ENCODE measurements at places on chromosomes 13 and 19.
A peak's percentile ranks its signal among the peaks of the same experiment; 100 is the strongest.

DNA sequence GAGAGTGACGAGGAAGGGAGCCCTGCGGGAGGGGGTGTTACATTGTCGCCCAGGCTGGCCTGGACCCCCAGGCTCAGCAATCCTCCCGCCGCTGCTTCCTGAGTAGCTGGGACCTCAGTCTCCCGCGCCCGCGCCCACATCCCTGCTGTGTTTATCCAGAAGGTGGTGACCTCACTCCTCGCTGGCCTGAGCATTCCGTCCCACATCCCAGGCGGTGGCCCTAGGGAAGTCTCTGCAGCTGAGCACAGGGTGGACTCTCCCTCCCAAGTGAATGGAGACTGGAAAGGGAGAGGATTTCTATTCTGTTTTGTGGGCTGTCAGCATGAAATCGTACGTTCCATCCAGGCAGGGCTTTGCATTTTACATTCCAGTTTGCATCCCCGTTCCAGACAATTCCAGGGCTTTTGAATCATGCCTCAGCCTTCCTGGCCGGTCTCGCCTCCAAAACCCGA is 401 bp upstream of the ZNF765 start:
- no peak for DNase-seq

- no peak for DNase-seq
These were observed 27.8 kb downstream of the PIN1 start for GRCh38 chr19:9862938-9863337.

- DNase-seq, result no peak
These were observed 110.9 kb downstream of the KL start for GRCh38 chr13:33127009-33127551.

GRCh38 chr13:23433171-23434153 is at the start of gene SACS:
TSS of gene SACS (minus strand) at chr13:23433702. CDS start at chr13:23411239, 22,463 bp downstream.
- no peak for DNase-seq

DNA sequence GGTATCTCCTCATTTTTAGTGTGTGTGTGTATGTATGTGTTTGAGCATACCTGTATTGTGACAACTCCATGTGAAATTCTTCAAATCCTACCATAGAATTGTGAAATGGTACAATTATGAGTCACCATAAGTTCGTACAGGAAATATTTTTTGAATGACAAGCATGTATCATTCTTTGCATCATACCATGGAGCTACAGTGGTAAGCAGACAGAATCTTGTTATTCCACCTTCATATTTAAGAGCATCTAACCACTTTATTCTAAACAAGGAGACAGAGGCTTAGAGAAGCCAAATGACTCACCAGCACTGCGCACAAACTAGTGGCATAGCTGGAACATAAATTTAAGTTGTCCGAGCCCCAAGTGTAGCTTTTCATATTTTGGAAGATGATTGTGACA is 4.5 kb upstream of the EPSTI1 start:
- DNase-seq, result no peak

DNA sequence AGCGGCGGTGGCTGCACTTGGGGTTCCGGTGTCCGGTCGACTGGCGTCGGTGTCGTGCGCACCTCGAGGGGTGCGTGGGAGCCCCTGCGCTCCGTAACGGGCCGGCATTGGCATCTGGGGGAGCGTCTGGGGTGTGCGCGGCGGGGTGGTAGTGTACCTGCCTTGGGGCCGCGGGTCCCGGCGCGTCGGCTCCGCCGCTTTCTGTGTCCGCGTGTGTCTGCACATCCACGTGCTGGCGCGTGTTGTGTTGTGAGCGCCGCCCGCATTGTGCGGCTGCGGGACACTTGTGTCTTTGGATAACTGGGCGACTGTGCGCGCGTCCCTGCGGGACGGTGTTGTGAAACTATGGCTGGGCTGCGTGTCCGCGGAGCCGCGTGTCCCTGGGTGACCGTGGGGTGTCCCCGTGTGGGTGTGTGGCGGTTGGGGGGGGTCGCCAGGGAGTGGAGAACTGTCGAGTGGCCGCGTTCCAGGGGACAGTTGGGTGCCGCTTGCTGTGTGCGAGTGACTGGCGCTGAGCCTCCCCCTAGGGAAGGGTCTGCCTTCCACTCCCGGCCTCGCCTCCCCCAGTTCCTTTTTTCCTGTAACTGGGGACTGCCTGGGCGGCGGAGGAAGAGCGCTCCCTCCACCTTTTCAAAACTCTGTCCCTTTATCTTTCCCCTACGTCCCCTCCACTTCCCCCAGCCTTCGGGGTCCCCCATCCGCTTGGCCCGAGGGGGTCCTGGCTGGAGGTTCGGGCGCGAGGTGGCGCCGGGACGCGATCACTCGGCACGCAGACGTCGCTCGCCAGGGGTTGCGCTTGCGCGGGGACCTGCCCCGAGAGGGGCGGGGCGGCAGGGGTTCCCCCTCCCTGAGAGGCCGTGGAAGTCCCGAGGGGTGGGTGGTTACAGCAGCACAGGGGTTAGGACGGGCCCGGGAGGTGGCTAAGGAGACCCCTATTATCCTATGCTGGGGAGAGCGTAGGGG is 5.7 kb upstream of the NFIC start:
- peak; percentile 69 for DNase-seq

DNA sequence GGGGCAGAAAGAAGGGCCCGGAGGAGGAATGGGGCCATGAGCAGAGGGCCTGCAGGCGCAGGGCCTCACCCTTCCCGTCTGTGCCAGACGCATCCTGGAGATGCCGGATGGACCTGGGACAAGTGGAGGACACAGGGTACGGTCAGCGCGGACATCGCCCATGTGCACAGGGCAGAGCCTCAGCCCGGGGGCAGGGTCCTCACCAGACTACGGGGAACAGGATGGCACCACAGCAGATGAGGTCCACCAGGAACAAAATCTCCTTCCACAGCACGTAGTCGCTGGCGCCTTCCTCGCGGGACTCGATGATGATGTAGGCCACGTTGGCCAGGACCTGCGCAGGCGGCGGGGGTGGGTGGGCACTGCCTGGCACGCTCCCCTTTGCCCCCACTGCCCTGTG is 5.6 kb downstream of the GPR108 start:
- DNase-seq, result no peak

DNA sequence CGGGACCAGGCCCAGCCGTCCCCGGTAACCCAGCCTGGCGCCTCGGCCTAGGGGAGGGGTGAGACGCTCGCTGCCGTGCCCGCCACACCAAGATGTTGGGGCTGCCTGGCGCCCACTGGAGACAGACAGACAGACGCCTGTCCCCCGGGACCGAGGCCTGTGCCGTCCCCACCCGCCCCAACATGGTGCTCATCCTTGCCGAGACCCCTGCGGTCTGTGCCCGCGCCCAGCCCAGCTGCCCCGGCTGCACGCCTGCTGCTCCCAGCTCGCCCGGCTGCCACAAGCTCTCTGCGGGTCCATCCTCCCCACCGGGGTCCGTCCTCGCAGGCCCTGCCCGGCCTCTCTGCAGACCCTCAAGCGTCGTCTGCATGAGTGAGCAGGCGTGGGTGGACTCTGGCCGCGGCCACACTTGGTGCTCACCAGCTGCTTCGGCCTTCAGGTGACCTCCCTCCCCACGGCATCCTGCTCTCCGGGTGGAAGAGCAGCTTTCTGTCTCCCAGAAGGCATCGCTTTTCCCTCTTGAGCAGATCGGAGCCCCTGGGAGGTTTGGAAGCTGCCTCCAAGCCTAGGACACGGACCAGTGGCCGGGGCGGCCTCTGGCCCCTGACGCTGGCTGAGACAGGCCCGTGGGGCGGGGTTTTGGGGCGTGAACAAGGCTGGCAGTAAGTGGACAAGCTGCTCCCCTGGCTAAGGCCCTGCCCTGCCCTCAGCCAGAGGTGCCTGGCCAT is 6.7 kb upstream of the TMPRSS9 start:
- no peak for DNase-seq

DNA sequence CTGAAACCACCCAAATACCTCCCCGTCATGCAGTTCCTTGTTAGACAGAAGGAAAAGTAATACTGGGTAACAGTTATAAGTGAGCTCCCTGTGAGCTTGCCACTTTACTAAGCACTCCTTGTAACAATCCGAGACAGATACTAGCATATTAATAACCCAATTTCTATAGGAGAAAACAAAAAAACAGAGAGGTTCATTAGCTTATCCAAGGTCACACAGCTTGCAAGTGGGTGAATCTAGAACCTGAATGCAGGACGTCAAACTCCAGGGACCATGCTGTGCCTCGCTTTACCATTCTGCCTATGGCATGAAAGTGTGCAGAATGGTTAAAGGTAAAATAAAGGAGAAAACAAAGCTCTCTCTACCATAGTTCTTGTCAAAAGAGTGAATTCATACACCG is 15.4 kb downstream of the SIGLEC5 start:
- no peak for DNase-seq

All from stimulated activated CD8-positive, alpha-beta memory T cell treated with anti-CD3 and anti-CD28 coated beads, Interleukin-4, amount 100 ng/mL, for 24 hours (primary cell).